Stimulated activated CD8-positive, alpha-beta memory T cell treated with anti-CD3 and anti-CD28 coated beads, Interleukin-7, amount 100 ng/mL, for 1 hour (primary cell): ENCODE measurements at places on chromosomes 4 and X.

DNA sequence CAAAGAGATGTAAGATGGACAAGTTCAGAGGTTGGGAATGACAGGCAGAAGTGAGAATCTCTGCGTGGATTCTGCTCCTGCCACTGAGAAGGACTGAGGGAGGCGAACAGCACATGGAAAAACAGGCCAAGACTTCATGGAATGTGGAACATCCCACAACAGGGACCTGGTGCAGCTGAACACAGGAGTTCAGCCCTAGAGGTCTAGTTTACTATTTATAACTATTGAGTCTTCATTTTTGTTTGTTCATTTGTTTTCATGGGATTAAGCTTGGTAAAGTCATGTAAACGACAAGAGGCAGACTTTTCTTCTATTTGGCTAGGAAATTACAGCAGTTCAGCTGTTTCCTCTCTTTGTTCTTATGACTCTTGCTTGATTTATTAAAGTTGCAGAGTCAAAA, 234.5 kb downstream of the MAML3 start:
- no peak for DNase-seq

- no peak for DNase-seq
Observed at GRCh38 chrX:96403446-96403845, 281.2 kb upstream of the DIAPH2 start.

DNA sequence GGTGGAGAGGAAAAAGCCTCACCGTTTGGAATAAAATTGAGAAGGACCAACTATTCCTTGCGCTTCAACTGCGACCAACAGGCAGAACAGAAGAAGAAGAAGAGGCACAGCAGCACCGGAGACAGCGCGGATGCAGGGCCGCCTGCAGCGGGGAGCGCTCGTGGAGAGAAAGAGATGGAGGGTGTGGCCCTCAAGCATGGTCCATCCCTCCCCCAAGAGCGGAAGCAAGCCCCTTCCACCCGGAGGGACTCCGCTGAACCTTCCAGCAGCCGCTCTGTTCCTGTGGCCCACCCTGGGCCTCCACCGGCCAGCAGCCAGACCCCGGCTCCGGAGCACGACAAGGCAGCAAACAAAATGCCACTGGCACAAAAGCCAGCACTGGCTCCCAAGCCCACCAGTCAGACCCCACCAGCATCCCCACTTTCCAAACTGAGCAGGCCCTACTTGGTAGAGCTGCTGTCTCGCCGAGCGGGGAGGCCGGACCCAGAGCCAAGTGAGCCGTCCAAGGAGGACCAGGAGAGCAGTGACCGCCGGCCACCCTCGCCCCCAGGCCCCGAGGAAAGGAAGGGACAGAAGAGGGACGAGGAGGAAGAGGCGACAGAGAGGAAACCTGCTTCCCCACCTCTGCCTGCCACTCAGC, 71.2 kb downstream of the AASDH start:
- DNase-seq = no peak

GRCh38 chrX:9853307-9853706, 67.1 kb downstream of the SHROOM2 start:
- no peak for DNase-seq

DNA sequence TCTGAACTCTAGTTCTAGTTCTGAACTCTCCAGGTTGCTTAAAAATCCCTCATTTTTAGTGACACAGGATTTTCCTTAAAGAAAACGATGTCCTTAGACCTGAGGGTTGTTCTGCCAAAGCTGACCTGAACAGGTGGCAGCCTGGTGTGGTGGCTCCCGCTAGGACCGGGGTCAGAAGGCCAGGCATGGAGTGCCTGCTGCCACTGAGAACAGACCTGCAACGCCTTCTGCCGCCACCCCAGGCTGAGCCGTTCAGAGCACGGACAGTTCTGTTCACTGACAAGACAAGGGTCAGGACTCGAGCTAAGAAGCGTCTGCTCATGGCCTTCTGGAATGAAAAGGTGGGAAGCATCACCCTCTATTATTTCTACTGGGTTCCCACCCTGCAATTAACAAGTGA, 15.8 kb downstream of the DCTD start:
- no peak for DNase-seq

DNA sequence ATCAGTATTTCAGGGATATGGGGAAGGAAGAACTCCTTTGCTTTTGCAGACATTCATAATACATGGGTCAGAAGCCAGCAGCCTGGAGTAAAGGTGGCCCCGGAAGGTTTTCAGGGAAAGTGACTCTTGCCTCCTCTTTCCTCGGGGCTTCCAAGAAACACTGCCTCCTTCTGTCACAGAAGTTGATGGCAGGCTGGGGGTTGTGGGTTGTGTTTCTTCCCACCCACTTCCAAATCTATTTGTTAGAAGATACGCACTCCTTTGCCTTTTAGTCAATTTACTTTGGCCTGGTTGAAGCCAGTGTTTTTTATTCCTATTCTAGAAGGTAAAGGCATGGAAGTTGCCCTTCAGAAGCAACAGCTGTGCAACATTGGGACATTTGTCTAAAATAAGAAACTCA, 19.7 kb downstream of the KIT start:
- no peak for DNase-seq

DNA sequence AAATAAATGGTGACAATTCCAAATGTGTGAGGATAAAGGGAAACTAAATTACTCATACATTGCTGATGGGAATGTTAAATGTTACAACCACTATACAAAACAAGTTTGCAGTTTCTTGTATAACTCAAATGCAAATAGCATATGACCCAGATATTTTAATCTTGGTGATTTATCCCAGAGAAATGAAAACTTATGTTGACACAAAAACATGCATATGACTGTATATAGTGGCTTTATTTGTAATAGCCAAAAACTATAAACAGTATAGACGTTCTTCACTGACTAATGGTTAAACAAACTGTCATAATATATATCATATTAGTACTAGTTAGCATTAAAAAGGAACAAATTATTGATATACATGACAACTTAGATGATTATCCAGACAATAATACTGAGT, 619.2 kb downstream of the PDHA2 start:
- DNase-seq = no peak

DNA sequence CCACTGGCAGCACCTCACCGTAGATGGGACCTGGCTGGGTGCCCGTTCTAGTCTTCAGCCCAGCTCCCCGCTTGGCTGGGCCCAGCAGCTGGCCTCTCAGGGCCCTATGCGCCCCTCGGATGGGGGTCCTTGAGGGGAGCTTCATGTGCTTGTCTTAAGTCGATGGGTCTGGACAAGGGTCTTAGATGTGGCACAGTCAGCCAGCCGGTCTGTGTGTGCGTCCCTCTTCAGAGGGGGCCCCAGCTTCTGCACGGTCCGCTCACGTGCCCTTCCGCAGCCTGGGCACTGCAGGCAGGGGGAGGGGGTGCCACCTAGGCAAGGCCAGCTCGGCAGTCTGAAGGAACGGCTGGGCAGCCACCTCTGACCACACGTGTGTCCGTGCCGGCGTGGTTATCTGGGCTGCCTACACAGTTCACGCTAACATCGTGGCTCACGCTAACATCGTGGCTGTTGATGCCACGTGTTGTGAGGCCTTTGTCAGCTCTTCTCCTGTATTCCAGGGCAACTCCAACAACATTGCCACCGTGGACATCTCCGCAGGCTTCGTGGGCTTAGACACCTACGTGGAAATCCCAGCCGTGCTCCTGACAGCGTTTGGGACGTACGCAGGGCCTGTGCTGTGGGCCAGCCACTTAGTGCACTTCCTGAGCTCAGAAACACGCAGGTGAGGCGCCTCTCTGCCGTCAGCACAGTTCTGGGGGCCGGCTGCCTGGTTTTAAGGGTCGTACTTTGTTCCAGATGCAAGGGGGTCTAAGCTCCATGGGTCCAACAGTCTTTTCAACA, 34.5 kb downstream of the PIGG start:
- DNase-seq = no peak

GRCh38 chrX:119226446-119226845, 9.6 kb upstream of the PGRMC1 start:
- DNase-seq = no peak

GRCh38 chr4:26715636-26716242, 131.9 kb downstream of the TBC1D19 start:
- DNase-seq = no peak

GRCh38 chr4:16705341-16705740, 193.1 kb downstream of the LDB2 start:
- DNase-seq = no peak

DNA sequence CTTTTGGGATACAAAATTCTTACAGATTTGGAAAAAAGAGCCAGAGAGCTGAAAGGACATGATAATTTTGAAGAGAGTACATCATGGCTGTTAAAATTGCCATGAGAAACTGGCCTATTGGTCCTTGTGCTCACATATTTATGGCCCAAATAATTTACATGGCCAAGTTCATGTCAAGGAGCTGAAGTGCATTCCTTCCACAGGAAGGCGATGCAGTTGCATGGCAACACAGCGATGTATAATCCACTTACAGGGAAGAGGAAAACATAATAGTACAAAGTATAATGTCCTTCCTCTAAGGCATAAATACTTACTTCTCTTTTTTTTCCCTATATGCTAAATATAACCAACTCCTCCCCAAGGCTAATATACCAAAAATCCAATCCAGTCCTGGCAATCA, 914.5 kb upstream of the AGA start:
- DNase-seq = no peak
